Glutamatergic neuron (in vitro differentiated cells): ENCODE measurements at places on chromosomes 1 and 21. TPM values are rescaled to one million over a fixed set of nuclear protein-coding genes. Genes with fewer than 3 reads are reported as not detected.

DNA sequence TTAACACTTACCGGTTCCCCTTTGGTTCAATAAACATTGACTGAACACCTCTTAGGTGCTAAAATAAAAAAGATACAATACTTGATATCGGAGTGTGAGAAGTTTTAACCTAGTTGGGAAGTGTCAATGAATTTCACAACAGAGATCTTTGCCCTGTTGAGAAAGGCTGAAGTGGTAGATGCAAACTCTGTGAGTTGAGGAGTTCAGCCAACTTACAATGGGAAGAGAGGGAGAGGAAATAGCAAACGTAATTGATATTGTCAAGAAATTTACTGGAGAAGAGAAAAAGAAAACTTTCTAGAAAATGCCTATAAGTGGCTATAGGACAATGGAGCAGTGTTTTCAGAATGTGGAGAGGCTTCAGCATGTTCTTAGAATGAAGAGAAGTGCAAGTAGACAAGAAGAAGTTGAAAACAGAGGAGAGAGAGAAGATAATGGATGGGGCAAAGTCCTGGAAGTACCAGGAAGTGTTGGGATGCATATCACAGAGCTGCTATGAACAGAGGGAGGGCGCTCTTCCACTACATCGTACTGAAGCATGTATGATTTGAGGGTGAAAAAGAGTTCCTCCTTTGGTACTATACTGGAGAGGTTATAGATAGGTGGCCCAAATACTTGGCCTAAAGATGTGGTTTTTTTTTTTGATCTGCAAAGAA lies 48.9 kb downstream of the MEF2D start:
- no peak for DNase-seq

MMP23B gene
- 162 TPM for total RNA-seq

- no peak for DNase-seq
Observed at GRCh38 chr1:31318146-31318545, 21.3 kb downstream of the ZCCHC17 start.

DNA sequence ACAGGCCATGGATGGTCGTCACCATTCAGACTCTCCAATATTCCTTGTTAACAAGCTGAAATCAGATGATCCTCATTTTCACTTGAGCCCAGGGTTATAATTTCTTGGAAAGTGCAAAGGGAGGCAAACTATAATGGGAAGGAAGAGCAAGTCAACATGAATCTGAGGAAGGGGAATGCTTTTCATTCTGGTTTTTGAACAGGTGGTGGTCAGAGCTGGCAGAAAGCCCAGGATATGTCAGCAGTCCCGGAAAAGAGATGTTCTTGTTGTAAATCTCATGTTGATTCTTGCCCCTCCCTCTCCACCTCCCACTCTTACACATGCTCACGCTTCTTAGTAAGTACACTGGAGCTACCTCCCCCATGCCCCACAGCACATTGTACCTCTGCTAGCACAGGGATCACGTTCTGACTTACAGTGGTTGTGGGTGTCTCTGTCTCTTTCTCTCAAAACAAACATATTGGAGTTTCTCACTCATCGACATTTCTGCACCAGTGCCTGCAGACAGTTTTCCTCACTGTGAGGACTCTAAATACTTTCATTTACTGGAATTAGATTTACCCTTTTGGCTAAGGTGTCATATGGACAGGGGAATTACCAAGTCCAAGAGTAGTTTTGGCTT lies 77.6 kb downstream of the XCL2 start:
- DNase-seq = no peak

GRCh38 chr1:26697431-26697977 lies 1.7 kb downstream of the ARID1A start:
- DNase-seq = no peak

RPTN gene
- not detected for total RNA-seq

- DNase-seq = no peak
Observed at GRCh38 chr1:67833602-67833940, 304 bp upstream of the GNG12 start.

GRCh38 chr21:42296501-42296900 lies 18.7 kb downstream of the TFF3 start:
- no peak for DNase-seq

- DNase-seq = peak; percentile 55
Observed at GRCh38 chr1:207959141-207959825, 48.4 kb upstream of the CD34 start.

ANGPTL1 gene
- not detected for total RNA-seq

RHEX gene
- not detected for total RNA-seq

AMIGO1 gene
- 8.0 TPM for total RNA-seq

DNA sequence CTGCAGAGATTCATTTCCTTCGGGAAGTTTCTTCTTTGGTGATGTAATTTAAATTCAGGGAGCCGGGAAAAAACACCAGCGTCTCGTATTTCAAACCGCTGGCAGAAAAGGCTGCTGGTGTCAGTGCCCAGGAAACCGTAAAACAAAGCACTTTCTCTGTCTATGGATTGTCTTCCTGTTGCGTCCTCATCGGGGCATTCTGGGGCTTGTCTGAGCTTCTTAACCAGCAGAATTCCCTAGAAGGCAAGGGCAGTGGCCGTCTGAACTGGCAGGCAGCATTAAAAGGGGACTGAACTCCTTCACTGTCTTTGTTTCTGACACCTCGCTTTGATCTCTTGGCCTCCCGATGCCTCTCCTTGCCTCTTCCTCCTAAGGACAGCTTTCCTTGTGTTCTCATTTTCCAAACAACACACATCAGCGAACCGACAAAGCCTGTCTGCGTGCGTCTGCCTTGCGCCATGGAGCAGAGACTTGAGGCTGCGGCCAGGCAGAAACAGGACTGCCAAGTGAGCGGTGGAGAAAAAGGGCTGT lies 391.6 kb upstream of the VAMP3 start:
- no peak for DNase-seq

GPR52 gene
- total RNA-seq = 1.1 TPM

DNA sequence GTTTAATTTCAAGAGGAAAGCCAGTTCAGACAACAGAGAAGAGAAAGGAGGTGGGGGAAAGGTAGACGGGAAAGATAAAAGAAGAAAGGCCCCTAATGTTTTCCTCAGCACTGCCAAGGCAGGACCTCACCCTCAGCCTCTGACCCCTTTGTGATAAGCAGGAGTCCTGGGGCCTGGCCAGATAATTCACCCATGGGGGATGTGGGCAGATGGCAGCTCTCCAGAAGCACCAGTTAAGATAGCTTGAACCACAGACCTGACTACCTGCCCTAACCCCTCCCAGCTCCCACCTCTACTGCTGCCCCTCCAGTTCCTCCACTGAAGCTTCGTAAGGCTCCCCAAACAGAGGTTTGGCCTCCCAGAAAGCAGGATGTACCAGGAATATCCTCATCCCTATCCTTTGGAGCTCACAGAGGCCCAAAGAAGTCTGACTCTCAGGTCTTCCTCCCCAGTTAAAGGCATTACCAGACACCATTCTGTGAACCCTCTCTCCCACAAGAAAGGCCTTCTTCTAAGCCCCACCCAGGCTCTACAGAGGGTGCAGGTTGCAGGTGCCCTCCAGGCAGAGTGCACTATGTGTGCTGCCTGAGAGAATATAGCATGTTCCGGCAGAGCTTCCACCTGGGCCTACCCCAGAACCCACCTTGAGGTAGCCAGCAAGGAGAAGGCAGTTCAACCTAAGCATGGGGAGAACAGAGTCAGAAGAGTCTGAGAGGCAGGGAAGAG lies 9.2 kb upstream of the SNAPIN start:
- no peak for DNase-seq

GRCh38 chr1:146051452-146051851 lies 29.9 kb upstream of the HJV start:
- no peak for DNase-seq

- no peak for DNase-seq
Observed at GRCh38 chr1:166410083-166410385, 243.2 kb upstream of the FAM78B start.

DNA sequence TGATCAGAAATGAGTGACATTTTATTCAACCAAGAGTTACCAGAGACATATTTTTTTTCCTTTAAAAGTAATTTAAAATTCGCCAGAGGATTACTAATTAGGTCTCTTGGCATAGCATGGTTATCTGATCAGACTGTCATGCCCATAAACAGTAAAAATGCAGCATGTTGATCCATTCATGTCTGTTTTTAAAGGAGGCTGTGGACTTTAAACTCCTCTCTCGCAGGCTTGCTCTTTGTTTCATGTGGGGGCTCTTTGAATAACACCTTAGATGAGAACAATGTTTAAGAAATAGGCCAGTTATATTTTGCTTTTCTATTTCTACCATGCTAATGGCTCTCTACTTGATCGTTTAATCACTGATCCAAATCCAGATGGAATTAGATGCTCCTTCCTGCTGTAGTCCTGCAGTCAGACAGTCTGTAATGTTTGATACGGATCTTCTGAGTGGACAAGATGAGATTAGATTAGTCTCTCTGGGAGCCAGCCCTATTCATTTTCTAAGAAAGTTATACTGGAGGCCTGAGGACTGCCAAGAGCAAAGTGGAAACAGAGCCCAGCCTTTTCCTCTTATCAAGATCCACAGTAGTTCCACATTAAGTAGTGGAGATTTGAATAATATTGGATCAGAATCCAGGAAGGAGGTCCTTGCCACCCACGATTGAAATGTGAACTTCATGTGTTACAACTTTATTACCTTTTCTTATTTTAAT lies 197.4 kb downstream of the HS2ST1 start:
- DNase-seq = no peak

GRCh38 chr1:110237386-110238152 lies 27.5 kb downstream of the KCNC4 start:
- peak; percentile 55 for DNase-seq

DNA sequence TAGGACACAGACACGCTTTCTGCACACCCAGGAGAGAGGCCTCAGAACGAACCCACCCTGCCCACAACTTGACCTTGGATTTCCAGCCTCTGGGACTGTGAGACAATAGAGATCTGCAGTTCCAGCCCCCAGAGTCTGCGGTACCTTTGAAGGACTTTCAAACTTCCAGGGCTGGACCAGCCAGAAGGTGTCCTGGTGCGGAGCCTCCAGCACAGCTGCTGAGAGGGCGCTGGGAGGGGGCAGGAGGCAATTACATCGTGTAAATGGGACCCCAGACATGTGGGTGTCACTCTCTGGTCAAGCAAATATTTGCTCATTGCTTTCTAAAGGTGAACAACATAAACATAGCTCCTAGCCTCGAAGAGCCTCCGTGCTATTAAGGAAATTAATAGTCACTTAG lies 58.7 kb upstream of the ACTRT2 start:
- DNase-seq = no peak
